ENCODE measurements at places on chromosomes 2 and 18.

- DNase-seq, result no peak
These were observed 211.0 kb downstream of the AKAIN1 start for GRCh38 chr18:4986066-4986465.

DNA sequence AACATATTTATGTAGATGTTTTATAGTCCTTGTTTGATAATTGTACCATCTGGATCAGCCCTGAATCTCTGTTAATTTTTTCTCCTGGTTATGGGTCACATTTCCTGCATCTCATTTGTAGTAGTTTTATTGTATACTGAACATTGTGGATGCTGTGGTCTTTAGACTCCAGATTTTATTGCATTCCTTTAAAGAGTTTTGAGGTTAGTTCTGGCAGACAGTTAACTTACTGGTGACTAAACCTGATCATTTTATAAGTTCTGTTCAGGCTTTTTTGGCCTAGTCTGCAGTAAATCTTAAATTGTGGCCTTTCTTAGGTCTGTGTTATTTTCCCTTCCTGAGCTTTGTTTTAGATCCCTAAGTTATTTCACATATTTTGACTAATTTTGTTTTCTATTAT lies 84.3 kb downstream of the FANCL start:
- DNase-seq, result no peak

DNA sequence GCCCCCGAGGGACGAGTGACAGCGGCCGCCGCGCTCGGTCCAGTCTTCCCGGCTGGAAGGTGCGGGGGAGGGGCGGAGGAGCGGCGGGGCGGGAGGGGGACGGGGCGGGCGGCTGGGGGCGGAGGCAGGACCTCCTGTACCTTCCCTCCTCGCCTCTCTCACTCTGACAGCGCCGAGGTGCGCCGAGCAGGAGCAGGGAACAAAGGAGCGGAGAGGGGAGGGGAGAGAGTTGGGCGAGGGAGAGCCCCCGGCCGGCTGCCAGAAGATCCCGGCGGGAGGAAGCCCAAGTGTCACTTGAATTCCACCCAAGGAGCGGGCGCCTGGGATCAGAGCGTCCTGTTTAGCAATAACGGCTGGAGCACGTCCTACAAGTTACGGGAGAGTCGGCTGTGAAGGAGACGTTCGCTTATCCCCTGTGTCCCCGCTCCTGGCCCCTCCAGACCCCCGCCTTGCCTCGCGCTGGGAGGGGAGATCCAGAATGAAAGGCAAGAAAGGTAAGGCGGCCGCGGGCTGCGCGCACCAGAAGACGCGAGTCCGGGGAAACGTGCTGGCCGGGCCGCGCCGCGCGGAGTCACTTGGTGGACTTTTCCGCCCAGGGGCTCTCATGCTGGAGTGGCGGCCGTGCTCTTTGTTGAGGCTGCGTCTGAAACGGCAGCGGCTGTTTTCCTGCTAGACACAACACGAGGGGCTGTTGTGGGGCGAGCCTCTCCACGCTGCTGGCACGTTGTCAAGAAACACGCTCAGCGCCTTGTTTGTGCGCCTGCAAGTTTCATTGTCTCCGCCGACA lies at the start of gene TGIF1:
TGIF1 (plus strand) TSS at position 161 of the 787 bp plus-strand sequence; CDS start at position 479, 318 bp downstream.
- DNase-seq, result peak; percentile 67

DNA sequence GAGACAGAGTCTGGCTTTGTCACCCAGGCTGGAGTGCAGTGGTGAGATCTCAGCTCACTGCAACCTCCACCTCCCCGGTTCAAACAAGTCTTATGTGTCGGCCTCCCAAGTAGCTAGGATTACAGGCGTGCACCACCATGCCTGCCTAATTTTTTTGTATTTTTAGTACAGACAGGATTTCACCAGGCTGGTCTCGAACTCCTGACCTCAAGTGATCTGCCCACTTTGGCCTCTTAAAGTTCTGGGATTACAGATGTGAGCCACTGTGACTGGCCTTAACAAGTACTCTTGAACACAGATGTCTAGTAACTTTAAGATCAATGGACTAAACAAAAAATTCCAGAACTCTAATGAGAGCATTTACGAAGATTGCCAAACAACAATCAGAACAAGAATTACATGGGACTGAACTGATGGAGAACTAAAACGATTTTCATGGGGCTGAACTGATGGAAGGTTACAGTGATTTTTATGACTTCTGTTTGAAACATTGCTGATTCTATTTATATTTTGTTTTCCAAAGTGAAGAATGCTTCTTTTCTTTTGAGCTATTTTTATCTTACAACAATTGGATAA lies 46.5 kb upstream of the ST3GAL5 start:
- DNase-seq, result no peak

DNA sequence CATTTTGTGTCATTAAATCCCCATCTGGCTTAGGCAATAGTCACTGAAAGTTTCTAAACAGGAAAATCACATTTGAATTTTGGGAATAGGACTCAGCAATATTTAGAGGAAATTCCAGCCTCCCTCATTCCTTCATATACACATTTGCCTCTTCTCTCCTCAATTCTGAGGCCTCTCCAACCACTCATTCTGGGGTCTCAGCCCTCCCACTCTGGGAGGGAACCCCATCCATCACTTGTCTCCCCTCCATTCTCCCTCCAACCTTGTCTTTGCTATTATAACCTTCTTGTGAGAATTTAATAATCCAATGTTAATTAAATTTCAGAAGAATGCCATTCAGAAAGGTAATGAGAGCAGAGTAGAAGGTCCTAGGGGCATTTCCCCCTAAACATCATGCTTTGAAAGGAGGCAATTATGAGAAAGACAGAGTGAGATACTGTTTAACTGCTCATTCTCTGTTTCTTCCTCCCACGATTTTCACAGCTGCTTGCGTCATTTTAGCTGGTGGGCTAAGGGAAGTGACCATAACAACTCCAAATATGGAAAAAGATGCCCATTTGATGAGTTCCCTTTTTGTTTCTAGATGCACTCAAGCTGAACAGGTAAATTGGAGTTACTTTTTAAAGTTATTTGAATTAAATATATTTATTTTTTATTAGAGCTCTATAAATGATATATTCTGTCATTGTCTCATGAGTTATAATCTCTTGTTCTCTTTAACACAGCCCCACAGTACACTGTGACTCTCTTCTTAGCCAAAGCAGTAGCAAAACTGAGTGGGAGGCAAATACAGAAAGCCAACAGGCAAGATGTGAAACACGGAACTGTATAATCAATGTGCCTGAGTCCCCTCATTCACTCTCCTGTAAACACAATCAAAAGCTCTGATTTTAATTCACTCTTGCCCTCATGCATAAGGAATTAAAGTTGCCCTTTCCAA lies 135.1 kb downstream of the DLGAP1 start:
- no peak for DNase-seq

GRCh38 chr2:207385903-207386302 lies 143.9 kb upstream of the CREB1 start:
- DNase-seq, result no peak

- no peak for DNase-seq
These were observed 88.1 kb downstream of the MCFD2 start for GRCh38 chr2:46827274-46828134.
